Activated T-helper 1 cell treated with Interleukin-2 at 50 U/mL for 16 hours (primary cell): ENCODE measurements at places on chromosomes 3 and 15.
A peak's percentile ranks its signal among the peaks of the same experiment; 100 is the strongest.

DNA sequence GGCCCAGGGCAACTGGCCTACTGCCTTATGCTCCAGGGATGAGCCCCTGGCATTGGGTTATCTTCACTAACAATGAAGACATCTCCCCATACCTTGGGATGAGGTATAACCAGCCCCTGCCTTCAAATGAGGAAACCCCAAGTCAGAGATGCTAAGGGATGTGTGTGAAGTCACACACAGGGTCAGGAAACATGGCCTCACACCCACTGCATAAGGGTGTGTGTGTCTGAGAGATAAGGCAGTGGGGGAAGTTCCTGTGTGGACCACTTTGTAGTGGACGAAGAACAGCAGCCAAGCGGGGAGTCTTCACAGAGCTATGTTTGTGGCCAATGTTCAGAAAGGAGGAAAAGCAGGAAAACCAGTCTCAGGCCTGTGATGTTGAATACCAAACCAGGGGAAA, 10.5 kb downstream of the ELP6 start:
- no peak for DNase-seq

DNA sequence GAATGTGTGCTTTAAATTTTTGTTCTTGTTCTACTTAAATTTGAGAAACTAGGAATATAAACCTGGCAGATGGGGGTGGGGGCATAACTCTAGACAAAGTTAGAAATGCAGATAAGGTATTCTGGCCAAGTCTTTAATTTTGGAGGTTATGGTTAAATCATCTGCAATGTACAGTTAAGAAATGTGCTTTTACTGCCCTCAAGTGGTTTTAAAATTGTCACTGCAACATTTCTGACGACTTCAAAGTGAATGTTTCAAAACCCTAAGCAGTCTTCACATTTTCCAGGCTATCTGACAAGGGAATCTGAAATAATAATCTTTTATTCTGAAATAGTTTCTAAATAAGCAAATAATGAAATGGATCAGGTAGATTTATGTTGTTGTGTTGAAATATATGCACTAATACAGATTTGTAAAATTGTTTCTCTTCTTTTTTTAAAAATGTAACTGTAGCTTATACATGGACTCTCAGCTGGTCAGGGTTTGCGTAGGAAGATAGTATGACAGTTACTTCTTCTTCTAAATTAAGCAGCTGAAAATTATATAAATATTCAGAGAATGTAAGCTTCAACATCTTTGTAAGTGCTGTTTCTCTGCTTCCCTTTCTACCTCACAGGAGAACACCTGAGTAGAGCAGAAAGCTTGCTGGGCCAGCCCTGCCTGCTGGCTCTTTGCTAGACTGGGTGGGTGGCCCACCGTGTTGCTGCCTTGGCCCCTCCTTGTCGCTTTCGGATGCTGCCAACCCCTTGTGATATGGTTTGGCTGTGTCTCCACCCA, 45.0 kb downstream of the SUCNR1 start:
- DNase-seq = no peak

DNA sequence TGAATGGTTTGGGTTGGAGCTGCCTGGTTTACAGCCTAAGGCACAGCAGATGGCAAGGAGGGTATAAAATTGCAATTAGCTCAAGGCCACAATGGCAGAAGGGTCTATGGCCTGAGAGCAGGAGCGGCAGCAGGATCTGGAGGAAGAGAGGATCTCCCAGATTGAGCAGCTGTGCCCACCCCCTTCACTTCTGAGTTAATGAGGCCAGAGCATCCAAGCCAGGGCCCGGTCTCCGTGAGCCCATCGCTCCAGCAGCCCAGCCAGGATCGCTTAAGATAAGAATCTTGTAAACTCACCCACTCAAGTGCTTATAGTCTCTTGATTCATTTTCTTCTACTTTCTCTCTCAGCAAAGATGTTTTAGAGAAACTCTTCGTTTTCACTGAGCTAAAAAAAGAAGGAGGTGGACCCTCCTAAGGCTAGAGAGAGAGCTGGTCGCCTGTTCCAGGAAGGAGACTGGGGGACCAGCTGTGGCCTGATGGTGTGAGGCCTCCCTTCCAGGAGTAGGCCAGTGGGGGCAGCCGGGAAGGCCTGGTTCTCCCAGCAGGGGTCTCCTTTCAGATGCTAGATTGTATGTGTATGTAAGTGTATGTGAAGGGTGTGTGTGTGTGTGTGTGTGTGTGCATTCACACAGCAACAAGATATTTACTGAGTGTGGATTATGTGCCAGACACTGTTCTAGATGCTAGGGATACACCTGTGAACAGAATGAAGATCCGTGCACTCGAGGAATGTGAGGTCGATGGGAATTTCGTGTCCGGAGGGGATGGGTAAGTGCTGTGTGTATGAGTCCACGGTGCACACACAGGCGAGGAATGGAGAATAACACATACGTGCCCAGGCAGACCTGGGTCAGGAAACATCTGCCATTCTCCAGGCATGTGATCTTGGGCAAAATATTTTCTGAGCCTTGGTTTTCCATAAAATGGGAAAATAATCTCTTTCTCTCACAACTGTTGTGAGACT, 18.6 kb downstream of the MAGEF1 start:
- no peak for DNase-seq

DNA sequence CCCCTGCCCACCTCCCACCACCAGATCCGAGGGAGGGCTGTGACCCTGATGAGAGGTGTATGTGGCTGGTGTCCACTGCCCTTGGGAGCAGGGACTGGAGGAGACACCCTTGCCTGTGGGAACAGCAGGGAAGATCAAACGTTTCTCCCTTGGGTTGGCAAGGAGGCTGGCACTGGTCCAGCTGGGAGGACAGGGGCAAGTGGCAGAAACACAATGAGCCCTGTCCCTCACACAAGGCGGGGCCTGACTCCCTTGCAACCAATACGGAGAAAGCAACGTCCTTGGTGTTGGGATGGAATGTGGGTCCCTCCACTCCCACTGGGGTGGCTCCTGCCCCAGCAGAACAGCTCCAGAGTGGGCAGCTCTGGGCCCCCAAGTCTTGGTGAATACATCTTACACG, 5.2 kb downstream of the HYAL2 start:
- no peak for DNase-seq

- no peak for DNase-seq
Observed at GRCh38 chr3:24829629-24830229, 335.1 kb upstream of the THRB start.

DNA sequence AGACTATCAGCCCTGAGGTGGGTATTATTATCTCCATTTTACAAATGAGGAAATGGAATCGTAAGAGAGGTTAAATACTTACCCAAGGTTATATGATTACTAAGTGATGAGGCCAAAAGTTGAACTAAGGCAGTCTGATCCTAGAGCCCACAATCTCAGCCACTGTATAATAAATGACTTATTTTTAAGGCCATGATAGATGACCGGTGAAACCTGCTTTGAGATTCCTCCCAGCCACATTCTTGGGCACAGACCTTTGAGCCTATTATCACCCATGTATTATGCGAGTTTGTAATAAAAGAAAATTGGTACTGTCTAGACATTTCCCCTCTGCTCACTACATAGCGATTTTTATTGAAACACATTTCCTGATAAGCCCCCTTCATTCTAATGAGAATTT, 37.4 kb downstream of the POLQ start:
- DNase-seq = no peak

DNA sequence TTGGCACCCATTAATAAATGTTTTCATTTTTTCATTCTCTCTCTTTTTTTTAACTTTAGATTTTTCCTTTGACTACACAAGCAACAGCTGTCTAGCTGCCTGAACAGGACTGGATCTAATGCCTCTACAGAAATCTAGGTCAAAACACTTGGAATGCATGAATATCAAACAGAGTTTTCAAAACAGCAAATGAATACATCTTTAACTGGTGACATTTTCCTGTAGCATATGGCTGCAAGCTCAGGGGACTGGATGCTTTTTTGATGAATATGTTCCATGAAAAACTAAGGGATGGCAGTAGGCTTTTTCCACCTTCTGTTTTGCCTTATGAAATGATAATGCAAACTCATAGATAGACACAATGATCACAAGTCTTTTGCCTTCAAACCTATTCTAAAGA, 661.7 kb downstream of the MCTP2 start:
- no peak for DNase-seq

- DNase-seq = no peak
Observed at GRCh38 chr15:58568157-58568571, 136.4 kb downstream of the LIPC start.

DNA sequence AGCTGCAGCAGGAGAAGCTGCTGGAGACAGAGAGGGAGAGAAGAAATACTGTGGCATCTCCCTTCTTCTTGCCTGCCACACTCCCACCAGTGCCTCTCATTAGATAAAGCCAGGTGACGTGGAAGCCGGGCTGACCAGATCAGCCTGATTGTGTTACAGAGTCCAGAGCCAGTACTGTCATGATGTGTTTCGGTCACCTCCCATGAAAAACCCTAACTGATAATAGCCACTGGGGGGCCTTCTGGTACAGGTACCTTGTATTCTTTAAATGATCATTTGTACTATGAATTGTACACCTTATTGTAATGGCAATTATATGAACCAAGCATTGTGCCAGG, 125.8 kb upstream of the TMEM108 start:
- no peak for DNase-seq

DNA sequence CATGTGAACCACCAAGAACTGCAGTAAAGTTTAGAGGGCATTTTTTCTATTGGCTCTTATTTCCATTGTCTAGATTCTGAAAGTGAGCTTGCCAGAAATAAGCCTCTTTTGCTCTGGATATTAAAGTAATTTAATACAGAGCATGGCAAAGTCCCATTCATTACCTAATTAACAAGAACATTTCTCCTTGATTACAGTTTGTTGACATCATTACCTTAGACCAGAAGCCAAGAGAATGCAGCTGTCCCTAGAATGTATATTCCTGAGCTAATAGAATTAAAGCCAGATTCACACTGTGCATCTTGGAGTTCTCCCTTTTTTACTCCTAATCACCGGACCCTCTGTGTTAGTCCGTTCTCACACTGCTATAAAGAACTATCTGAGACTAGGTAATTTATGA, 46.4 kb upstream of the TM4SF4 start:
- DNase-seq = no peak

DNA sequence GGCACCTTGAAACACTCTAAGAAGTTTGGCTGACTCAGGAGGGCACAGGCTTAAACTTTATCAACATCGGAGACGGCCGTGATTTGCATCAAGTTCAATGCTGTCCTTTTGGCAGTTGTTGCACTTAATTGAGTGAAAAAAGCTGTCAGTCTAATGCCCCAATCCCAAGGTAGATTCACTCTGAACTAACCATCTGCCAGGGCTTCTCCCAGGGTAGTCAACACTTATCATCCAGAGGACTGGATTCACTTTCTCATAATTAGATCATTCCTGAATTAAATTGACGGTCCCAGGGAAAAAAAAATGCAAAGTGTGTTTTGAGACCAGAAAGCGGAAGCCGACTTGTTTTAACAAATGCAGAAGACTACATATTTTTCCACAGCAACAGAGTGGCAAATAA, 28.5 kb downstream of the RORA start:
- no peak for DNase-seq

DNA sequence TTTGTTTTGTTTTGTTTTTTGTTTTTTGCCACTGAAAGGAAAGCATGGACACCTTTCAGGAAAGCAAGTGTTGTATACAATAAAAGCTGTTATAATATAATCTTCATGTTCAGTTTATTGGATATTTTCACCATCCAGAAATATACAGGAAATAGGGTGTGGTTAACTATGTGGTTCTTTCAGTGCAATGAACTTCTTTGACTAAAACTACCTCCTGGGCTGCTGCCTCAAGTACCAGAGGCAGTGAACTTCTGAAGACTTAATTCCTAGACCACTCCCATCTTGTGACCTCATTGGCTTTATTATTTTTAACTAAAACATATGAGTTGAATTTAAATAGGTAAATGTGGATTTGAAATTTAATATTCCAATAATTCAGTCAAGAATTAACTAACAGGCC, 27.1 kb upstream of the TBL1XR1 start:
- DNase-seq = no peak

DNA sequence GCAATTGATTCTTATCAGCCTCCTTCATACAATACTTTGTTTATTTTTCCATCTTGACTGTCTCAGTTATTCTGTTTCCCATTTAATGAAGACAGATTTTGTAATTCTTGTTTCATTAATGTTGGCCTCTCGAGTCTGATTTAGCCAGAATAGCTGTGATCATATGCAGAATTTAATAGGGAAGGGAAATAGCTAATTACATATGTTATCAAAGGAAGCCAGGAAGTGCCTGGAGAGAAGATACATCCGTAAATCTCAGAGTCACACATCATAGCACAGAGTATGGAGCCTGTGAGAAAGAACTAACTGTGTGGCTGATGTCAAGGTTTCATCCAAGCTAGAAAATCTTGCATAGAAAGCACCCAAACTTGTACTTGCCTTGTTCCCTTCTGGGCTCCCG, 288.9 kb upstream of the SLCO3A1 start:
- DNase-seq = no peak

- DNase-seq = no peak
Observed at GRCh38 chr15:33013827-33014445, 180.6 kb downstream of the FMN1 start.

DNA sequence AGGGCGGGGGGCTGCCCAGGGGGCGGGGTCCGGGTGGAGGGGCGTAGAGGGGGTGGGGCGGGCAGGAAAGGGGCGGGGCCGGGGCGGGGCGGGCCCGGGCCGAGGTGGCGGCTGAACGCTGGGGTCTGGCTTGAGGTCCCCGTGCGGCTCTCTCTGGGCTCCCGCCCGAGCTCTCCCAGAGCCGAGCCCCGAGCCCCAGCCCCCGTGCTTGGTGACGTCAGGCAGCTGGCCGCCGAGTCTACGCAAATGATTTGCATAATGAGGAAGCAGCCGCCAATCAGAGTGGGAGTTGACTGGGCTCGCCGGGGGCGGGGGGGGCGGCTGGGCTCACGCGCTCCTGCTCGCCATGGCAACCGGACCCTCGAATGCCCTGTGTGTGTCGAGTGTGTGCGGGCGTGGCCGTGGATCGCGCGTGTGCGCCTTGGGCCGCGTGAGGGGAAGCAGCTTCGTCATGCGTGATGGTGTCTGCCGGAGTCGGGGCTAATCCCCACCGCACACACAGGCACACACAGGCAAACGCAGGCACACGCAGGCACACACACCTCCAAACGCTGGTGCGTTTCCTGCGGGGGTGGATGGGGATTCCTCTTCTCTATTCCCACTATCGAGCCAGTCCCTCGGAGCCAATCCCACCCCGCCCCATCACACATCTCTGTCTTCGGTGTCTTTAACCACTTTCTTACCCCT, at the start of gene CELF6:
Gene CELF6, minus strand, starts transcription at position 173 of the 687 bp plus-strand sequence. CDS start 283 bp downstream, outside the sequence.
- peak; percentile 60 for DNase-seq
